ENCODE measurements at places on chromosomes 4 and X.

DNA sequence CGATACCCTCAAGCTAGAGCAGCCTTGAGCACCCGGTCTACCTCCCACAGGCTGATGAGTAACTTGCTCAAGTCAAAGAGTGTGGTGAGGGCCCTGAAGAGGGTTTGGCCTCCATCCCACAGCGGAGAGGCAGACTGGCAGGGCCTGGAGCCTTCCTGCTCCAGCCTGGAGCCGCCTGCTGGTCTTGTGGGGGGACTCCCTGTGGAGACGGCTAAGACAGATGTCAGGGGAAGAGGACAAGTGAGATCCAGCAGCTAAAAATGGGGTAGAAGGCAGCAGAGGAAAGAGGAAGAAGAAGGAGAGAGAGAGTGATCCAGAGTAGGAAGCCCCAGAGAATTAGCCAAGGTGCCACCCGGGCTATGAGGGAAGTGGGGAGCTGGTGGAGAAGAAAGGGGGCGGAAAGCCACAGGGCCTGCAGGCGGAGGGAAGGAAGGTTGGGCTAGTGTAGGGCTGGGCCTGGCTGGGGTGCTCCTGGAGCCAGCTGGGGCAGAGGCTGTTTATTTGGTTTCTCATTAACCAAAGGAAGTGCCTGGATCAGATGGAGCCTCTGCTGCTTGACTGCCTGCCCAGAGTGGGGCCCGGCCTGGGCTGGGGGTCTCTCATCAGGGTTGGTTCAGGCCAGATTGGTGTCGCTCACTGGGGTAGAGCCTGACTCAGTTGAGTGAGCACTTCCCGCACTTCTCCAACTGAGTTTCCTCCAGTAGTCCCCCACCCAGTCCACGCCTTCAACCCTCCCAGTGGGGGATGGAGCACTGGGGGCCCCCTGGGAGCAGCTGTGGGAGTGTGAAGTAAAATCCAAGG is 14.2 kb downstream of the EFNB1 start:
- DNase-seq: peak; percentile 83

DNA sequence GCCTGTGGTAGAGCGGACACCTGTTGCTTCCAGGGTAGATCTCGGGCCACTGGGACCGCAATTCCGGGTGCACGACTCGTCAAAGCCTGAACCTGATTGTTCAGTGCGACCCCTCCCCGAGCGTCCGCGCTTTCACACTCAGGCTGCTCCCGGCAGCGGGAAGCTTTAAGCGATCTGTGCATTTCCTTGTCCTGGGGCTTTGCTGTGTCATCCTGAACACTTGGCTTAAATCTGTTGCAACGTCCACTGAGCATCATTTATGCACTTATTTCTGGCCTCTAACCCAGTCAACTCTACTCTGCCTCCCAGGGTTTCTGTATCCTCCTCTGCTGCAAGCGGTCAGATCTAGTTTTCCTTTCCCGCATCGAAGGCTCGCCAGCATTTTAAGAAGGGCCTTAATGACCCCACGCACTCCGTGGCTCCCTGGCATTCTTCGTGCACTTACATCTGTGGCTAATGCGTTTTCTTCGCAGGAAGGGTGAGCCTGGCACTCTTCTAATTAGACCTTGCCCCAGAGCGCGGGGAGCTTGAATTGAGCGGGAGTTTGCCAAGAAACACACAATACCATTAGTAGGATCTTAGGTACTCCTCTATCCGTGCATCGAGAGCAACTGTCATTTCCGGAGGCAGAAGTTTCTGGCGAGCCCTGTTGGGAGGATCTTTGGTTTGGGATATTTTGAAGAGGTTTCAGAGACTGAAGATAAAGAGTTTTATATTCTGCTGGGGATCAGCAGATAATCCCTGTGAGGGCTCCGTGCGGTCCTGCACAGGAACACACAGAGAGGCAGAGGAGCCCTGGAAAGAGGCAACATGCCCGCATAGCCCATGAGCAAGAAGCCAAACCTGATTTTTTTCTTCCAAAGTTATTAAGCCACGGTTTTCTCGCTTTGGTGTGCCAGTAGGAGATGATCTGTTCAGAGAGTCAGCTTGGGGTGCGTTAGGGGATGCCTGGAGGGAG is 654 bp upstream of the DDIT4L start:
- peak; percentile 10 for DNase-seq

- DNase-seq: peak; percentile 44
These were observed 1.2 kb downstream of the CD38 start for GRCh38 chr4:15779306-15779705.

GRCh38 chrX:129741880-129742758 is 3.3 kb downstream of the XPNPEP2 start:
- no peak for DNase-seq

DNA sequence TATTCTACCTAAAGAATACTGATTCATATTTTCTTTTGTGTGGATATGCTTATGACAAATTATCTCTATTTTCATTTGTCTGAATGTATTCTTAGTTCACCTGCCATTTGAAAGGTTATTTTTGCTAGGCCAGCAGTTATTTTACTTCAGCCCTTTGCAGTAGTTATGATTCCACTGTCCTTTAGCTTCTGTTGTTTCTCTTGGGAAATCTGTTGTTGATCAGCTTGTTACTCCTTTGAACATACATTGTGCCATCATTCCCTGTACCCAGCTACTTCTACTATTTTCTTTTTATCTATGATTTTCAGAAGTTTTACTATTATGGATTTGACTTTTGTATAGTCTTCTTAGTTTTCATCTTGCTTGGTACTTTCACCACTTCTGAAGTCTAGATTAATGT is 37.2 kb downstream of the RBM46 start:
- DNase-seq: no peak
